ENCODE measurements at places on chromosomes 16 and 17. TPM values are rescaled to one million over a fixed set of nuclear protein-coding genes. Genes with fewer than 3 reads are reported as not detected.

GRCh38 chr17:62859146-62859545 lies 51.0 kb upstream of the MARCHF10 start:
- no peak overlapping the region for H3K4me3 ChIP-seq
- H3K36me3 ChIP-seq: no peaks in the 10 kb centered on the region
- peaks cover 4% of the 10 kb centered on the region for H3K27me3 ChIP-seq

DNA sequence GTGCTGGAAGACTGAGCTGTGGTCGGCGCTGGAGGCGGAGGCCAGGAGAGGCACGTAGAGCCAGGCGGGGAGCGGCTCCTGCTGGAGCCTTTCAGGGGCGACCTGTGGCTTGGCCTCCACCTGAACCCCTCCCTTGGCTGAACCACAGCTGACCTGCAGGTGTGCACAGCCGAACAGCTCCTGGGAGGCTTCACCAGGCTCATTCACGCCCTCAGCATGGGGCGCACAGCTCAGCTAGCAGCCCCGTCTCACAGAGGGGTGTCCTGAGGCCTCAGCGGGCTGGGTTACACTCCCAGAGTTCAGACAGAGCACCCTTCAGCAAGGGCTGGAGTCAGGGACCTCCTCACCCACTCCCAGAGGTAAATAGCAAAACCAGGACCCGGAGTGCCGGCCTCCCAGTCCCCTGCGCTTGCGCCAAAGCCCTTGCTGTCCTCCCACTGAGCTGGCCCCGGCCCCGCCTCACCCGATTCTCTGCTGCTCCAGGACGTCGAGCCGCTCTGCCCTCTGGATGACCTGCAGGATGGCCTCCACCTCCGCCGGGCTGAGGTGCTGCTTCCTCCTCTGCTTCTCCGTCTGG lies 31.7 kb downstream of the RPH3AL start:
- H3K36me3 ChIP-seq: no peaks in the 10 kb centered on the region
- peaks cover 3% of the 10 kb centered on the region for H3K27me3 ChIP-seq
- H3K27ac ChIP-seq: no peak overlapping the region
- DNase-seq: no peak
- no peaks in the 10 kb centered on the region for H3K4me1 ChIP-seq
- H3K4me3 ChIP-seq: no peak overlapping the region

The CREBBP gene
- total RNA-seq: 22.6 TPM

The SLC12A3 gene
- not detected for total RNA-seq

The NACA2 gene
- not detected for total RNA-seq

The C16orf95 gene
- total RNA-seq: 5.4 TPM

The HS3ST3B1 gene
- 17.2 TPM for total RNA-seq

GRCh38 chr17:18117982-18118975 lies 9.7 kb downstream of the MYO15A start:
- H3K4me3 ChIP-seq: no peak overlapping the region
- no peaks in the 10 kb centered on the region for H3K27me3 ChIP-seq
- DNase-seq: peak; percentile 20
- H3K4me1 ChIP-seq: no peaks in the 10 kb centered on the region
- H3K27ac ChIP-seq: no peak overlapping the region
